Transverse colon (tissue), 4 donors: ENCODE measurements at places on chromosomes 5 and 9. TPM values are rescaled to one million over a fixed set of nuclear protein-coding genes. Genes with fewer than 3 reads are reported as not detected.

GRCh38 chr9:119634006-119634405 is 264.8 kb upstream of the BRINP1 start:
- H3K4me3 ChIP-seq: no peak overlapping the region
- no peaks in the 10 kb centered on the region for H3K4me1 ChIP-seq
- H3K27ac ChIP-seq: no peak overlapping the region

DNA sequence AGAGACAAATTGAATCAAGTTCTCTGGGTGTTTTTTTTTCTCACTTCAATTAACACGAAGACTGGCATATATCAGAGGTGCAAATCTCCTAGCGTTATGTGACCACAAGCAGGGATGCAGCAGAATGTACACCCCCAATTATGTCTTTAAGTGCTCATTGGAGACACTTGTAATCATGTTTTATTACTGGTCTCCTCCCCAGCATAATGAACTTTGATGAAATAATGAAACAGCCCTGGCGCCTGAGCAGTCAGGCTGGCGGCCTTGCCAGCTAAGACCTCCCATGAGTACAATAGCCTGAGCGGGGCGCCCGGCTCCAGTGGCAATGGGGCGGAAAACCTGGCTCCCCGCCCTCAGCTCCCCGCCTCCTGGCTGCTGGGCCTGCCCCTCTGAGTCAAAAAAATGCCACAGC is 209.4 kb upstream of the MSX2 start:
- H3K4me1 ChIP-seq: no peaks in the 10 kb centered on the region
- H3K4me3 ChIP-seq: no peak overlapping the region
- no peaks in the 10 kb centered on the region for H3K36me3 ChIP-seq
- no peak for DNase-seq
- peaks cover 10% of the 10 kb centered on the region for H3K27me3 ChIP-seq

- no peak overlapping the region for H3K27ac ChIP-seq
- DNase-seq: no peak
- no peaks in the 10 kb centered on the region for H3K4me1 ChIP-seq
- no peaks in the 10 kb centered on the region for H3K36me3 ChIP-seq
- H3K4me3 ChIP-seq: no peak overlapping the region
Measured at GRCh38 chr9:138011951-138012500, 134.4 kb downstream of the CACNA1B start.

DNA sequence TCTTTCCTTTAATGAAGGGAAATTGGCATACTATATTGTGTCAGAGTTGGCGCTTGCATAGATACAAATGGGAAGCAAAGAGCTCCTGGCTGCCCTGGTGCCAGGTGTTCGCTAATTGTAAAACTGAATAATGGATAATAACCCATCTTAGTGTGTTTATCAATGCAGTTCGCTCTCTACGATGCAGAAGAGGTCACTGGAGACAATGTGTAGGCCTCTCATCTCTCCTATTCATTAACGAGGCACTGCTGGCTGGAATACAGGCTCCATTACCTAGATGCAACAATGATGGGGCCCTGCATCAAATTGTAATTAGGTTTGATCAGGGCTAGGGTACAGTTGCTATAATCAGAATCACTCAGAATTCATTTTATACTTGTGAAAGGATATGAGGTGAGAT is 171.0 kb downstream of the RMI1 start:
- no peaks in the 10 kb centered on the region for H3K36me3 ChIP-seq
- H3K4me1 ChIP-seq: peaks cover 10% of the 10 kb centered on the region
- no peak overlapping the region for H3K4me3 ChIP-seq

DNA sequence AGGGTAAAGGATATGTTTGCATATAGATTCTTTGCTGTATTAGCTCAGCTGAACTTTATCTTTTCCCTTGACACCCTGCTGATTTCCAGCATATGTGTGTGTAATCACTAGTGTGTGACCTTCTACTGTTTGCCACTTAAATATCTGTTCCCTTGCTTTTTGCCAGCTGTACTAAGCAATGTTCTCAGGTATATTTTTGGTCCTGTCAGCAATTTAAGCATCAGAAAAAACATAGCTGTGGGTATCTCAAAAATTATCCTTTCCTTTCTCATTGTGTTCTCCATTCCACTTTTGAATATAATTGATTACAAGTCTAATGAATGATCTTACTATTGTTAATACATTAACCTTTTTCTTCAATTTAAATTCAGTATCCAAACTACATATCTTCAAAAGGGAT is 59.2 kb upstream of the CDH10 start:
- no peaks in the 10 kb centered on the region for H3K27me3 ChIP-seq
- no peaks in the 10 kb centered on the region for H3K4me1 ChIP-seq
- no peak overlapping the region for H3K27ac ChIP-seq
- H3K36me3 ChIP-seq: no peaks in the 10 kb centered on the region
- no peak overlapping the region for H3K4me3 ChIP-seq

DNA sequence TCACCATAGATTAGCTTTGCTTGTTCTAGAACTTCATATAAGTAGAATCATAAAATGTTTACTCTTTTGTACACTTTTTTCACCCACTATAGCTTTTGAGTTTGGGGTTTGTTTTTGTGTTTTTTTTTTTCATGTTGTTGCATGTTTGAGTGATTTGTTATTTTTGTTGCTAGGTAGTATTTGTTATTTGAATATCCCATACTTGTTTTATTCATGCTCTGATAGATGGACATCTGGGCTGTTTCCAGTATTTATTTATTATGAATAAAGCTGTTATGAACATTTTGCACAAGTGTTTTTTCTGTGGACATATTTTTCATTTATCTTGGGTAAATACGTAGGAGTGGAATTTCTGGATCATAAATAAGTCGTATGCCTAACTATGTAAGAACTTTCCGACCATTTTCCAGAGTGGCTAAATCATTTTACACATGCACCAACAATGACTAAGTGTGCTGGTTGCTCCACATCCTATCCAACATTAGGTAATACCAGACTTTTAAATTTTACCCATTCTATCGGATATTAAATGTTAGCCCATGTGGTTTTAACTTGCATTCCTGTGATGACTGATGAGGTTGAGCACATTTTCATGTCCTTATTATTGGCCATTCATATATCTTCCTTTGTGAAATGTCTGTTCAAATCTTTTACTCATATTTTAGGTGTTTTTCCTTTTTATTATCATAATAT is 69.1 kb upstream of the NR4A3 start:
- H3K4me3 ChIP-seq: no peak overlapping the region
- DNase-seq: no peak
- no peaks in the 10 kb centered on the region for H3K36me3 ChIP-seq
- H3K27ac ChIP-seq: no peak overlapping the region

GRCh38 chr5:6048746-6049145 is 329.6 kb downstream of the MED10 start:
- H3K4me3 ChIP-seq: no peak overlapping the region
- H3K36me3 ChIP-seq: no peaks in the 10 kb centered on the region
- H3K27ac ChIP-seq: no peak overlapping the region
- no peaks in the 10 kb centered on the region for H3K4me1 ChIP-seq
- no peak for DNase-seq
- H3K27me3 ChIP-seq: no peaks in the 10 kb centered on the region

DNA sequence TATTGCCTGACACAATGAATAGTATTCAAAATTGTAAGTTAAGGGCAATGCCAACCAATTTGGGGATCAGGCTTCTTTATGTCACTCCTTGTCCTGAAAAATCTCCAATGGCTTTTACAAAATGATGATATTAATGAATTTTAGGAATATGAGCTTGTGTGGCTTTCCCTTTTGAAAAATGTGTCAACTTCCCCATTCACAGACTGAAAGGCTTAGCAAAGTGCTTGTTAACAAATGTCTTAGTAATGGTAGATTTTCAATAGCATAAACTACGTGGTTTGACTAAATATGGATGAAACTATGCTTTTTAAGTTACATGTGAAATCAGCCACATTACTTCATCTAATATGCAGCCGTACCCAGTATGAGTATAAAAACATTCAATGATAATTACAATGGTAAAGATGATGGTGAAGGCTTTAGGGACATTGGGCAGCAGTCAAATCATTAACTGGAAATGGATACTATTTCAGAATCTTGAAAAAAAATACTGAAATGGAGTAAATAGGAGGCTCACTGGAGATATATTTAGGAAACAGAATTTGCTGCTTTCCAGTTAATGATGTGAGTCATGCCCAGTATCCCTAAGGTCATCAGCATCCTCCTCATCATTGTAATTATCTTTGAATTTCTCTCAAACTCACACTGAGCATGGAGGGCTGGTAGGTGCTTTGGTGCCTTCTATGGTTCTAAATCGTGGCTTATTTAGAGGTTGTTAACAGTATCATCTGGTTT is 113.3 kb upstream of the ZNF608 start:
- H3K4me3 ChIP-seq: no peak overlapping the region
- H3K27ac ChIP-seq: no peak overlapping the region
- H3K4me1 ChIP-seq: no peaks in the 10 kb centered on the region
- H3K27me3 ChIP-seq: no peaks in the 10 kb centered on the region

DNA sequence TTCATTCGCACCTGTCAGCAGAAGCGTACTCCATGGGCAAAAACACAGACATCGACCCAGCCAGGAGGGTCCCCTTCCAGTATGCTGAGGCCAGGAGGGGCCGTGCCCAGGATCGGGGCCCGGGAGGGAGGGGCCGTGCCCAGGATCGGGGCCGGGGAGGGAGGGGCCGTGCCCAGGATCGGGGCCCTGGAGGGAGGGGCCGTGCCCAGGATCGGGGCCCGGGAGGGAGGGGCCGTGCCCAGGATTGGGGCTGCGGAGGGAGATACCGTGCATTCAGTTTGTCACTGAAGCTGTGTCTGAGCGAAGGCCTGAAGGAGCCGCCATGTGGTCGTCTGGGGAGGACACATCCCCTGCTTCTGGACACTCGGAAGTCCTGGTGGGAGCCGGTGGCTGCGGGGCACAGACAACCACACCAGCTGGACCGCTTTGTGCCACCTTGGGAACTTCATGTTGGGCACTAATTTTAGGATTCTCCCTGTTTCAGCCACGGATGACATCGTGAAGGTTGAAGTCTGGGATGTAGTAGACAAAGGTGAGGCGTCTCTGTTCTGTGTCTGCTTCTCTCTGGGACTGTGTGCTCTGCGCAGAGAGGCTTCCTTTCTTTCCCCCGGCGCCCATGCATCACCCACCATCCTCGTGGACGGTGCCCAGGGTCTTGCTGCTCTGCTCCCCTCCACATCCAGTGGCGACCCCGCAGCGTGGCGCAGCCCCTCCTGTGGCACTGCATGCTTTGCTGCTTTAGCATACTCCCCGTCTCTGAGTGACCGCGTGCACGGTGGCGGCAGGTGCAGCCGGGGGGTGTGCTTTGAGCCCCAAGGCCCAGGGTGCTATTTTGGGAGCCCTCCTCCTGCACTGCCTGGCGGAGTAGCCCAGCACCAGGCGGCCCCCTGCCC is 16.7 kb upstream of the AJM1 start:
- no peaks in the 10 kb centered on the region for H3K27me3 ChIP-seq
- H3K27ac ChIP-seq: no peak overlapping the region
- peaks cover 12% of the 10 kb centered on the region for H3K4me1 ChIP-seq
- H3K4me3 ChIP-seq: no peak overlapping the region
- no peak for DNase-seq

DNA sequence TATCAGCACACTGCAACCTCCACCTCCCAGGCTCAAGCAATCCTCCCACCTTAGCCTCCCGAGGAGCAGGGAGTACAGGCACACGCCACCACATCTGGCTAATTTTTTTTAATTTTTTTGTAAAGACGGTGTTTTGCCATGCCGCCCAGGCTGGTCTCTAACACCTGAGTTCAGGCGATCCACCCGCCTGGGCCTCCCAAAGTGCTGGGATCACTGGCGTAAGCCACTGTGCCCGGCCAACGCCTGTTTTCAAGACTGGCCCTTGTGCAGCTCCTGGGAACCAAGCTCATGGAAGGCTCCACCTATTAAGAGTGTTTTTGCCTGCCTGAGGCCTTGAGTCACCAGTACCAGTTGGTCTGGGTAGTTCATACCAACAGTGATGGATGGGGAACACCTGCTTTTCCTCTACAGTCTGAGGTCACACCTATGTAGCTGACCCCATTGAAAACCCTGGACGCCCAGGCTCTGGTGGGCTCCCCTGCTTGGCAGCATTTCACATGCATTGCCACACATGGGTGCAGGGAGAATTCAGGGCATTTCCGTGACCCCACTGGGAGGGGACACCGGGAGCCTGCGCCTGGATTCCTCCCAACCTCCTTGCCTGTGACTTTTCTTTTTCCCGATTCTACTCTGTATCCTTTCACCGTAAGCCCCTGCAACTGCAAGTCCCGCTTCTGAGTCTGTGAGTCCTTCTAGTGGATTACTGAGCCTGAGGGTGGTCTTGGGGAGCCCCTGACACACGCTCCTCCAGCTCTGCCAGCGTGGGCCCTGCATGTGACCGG is 63.5 kb downstream of the ZNF354C start:
- no peak overlapping the region for H3K4me3 ChIP-seq
- no peaks in the 10 kb centered on the region for H3K27me3 ChIP-seq
- H3K4me1 ChIP-seq: no peaks in the 10 kb centered on the region
- no peak for DNase-seq
- no peaks in the 10 kb centered on the region for H3K36me3 ChIP-seq

- H3K36me3 ChIP-seq: no peaks in the 10 kb centered on the region
- no peaks in the 10 kb centered on the region for H3K4me1 ChIP-seq
- no peak for DNase-seq
- H3K27ac ChIP-seq: no peak overlapping the region
Measured at GRCh38 chr5:57871496-57871895, 388.9 kb upstream of the ACTBL2 start.

- H3K27ac ChIP-seq: no peak overlapping the region
- peaks cover 40% of the 10 kb centered on the region for H3K36me3 ChIP-seq
- no peaks in the 10 kb centered on the region for H3K4me1 ChIP-seq
- H3K4me3 ChIP-seq: no peak overlapping the region
- DNase-seq: no peak
Measured at GRCh38 chr5:115237066-115237465, 25.6 kb downstream of the PGGT1B start.

DNA sequence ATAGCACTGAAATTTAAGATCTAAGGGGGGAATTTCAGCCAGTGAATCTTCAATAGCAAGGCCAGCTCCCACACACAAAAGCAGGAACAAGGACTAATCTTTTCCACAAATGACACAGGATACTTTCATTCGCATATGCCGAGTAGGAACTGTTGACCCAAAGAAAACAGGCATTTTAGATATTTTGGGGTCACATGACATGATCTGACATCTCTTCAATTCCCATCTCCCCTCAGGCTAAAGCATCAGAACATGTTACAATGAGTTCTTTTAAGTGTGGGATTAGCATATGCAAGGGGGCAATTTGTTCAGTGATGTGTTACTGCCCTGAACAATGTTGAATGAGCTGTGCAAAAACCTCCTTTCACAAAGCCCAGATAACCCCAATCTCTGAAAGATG is 68.2 kb downstream of the TLE1 start:
- no peak overlapping the region for H3K27ac ChIP-seq
- H3K4me1 ChIP-seq: peaks cover 14% of the 10 kb centered on the region
- H3K36me3 ChIP-seq: peaks cover 4% of the 10 kb centered on the region
- no peak overlapping the region for H3K4me3 ChIP-seq
- H3K27me3 ChIP-seq: no peaks in the 10 kb centered on the region
- DNase-seq: no peak

DNA sequence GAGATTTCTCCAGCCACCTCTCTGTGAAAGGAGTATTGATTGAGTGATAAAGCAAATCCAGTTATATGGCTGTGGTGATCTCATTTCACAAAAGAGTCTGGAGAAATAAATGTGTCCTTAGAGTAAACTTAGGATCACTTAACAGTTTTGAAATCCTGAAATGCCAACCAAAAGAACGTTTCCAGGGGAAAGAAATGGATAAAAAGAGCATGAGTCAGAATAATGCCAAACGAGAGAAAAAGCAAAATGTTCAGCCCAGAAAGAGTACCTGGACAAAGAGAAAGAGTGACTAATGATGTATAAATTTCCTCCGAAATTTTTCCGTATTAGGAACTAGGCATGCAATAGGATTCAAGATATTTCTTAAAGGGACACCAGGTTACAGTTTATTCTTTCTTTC is 463.1 kb upstream of the CDH10 start:
- H3K4me1 ChIP-seq: no peaks in the 10 kb centered on the region
- H3K36me3 ChIP-seq: no peaks in the 10 kb centered on the region
- H3K27me3 ChIP-seq: no peaks in the 10 kb centered on the region
- H3K27ac ChIP-seq: no peak overlapping the region
- DNase-seq: no peak

The PIP5KL1 gene
- total RNA-seq: not detected

The TYRP1 gene
- not detected for total RNA-seq

The ADAMTS16 gene
- total RNA-seq: not detected
